ENCODE measurements at places on chromosomes 11 and 22.

- H3K27me3 ChIP-seq: no peaks in the 10 kb centered on the region
- H3K4me3 ChIP-seq: no peak overlapping the region
- peaks cover 23% of the 10 kb centered on the region for H3K4me1 ChIP-seq
- H3K36me3 ChIP-seq: no peaks in the 10 kb centered on the region
- no peak for DNase-seq
Measured at GRCh38 chr22:45053094-45053493, 43.3 kb upstream of the PHF21B start.

- no peaks in the 10 kb centered on the region for H3K36me3 ChIP-seq
- H3K27ac ChIP-seq: no peak overlapping the region
- no peaks in the 10 kb centered on the region for H3K27me3 ChIP-seq
- DNase-seq: no peak
Measured at GRCh38 chr22:27219036-27219435, 561.6 kb downstream of the MIAT start.

DNA sequence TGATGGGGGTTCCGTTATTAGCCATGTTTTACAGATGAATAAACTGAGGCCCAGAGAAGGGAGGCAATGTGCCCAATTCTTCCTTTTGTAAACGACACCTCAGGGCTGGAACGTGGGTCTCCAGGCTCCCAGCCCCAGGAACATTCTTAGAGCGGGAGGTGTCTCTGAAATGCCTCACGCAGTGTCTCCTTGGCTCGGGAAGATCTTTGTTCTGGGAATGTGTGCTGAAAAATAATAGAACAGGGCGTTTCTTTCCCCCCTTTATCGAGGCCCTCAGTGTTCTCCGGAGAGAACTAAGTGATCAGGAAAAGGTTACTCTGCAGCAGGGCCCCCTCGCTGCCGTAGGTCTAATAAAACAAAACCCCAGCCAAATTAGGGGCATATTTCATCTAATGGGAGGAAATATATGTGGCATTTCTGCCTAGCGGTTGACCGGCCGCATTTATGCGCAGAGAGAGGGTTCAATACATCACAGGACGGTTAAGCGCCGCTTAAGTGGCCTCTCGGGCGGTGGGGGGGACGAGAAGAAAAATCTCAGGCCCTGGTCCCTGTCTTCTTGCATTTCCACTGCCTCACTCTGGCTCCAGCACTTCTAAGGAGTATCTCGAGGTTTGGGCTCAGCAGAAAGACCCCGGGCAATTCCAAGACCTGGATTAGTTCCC, 564.3 kb downstream of the MN1 start:
- H3K27ac ChIP-seq: no peak overlapping the region
- DNase-seq: no peak
- H3K27me3 ChIP-seq: no peaks in the 10 kb centered on the region
- no peak overlapping the region for H3K4me3 ChIP-seq

GRCh38 chr11:130006929-130007328, 4.3 kb upstream of the PRDM10 start:
- no peaks in the 10 kb centered on the region for H3K4me1 ChIP-seq
- H3K36me3 ChIP-seq: no peaks in the 10 kb centered on the region
- no peaks in the 10 kb centered on the region for H3K27me3 ChIP-seq
- no peak overlapping the region for H3K4me3 ChIP-seq
- no peak for DNase-seq
- no peak overlapping the region for H3K27ac ChIP-seq

DNA sequence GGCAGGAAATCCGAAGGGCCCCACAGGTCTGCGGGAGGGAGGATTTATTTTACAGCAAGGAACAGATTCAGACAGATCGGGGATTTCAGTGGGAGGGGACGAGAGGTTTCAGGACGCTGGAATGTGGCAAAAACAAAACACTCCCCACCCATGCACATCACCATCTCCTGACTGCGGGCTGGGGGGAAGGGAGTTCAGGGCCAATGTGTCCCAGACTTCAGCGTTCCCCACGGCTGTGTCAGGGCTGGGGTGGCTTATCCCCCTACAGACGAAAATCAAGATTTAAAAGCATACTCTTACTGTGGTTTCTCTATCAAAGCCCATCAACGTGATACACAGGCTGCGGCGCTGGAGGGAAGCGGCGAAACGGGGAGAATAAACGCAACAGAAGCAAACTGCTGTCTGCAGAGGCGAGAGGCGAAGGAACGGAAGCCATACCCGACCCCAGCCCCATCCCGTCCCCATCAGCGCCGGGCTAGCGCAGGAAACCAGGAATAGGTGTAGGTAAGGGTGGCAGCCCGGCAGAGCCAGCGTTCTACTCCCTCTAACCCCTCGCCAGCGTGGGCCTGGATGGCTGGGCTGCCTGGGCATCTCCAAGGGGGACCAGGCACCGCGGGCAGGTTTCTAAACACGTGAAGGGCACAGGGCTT, 2.7 kb downstream of the TENM4 start:
- H3K4me1 ChIP-seq: peaks cover 19% of the 10 kb centered on the region
- peak overlapping the region; percentile 56 for H3K4me3 ChIP-seq
- peaks cover 67% of the 10 kb centered on the region for H3K27me3 ChIP-seq
- H3K36me3 ChIP-seq: no peaks in the 10 kb centered on the region
- DNase-seq: no peak
- H3K27ac ChIP-seq: no peak overlapping the region

DNA sequence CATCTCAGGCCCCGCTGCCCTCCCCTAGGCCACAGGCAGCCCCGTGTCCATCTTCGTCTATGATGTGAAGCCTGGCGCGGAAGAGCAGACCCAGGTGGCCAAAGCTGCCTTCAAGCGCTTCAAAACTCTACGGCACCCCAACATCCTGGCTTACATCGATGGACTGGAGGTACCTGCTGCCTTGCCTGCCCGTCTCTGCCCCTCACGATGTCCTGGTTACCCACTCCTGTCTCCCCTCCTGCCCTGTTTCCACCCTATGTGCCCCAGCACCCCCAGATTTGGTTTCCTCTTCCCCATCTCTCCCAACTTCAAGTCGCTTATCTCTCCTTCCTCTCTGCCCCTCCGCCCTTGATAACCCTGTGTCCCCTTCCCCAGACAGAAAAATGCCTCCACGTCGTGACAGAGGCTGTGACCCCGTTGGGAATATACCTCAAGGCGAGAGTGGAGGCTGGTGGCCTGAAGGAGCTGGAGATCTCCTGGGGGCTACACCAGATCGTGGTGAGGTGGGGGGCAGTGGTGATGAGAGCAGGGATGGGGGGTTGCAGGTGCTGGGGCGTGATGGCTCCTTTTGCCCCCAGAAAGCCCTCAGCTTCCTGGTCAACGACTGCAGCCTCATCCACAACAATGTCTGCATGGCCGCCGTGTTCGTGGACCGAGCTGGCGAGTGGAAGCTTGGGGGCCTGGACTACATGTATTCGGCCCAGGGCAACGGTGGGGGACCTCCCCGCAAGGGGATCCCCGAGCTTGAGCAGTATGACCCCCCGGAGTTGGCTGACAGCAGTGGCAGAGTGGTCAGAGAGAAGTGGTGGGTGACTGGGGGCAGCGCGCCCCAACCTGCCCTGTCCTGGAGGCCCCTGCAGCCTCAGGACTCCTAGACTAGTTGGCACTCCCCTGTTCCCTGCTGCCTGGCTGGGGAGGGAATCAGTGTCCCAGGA, 930 bp downstream of the SCYL1 start:
- no peaks in the 10 kb centered on the region for H3K36me3 ChIP-seq
- H3K4me1 ChIP-seq: peaks cover 6% of the 10 kb centered on the region
- no peak for DNase-seq
- H3K27ac ChIP-seq: no peak overlapping the region
- H3K4me3 ChIP-seq: peak overlapping the region; percentile 60
- H3K27me3 ChIP-seq: peaks cover 4% of the 10 kb centered on the region

GRCh38 chr11:65895482-65895981, 4.7 kb downstream of the FOSL1 start:
- no peak overlapping the region for H3K27ac ChIP-seq
- no peak for DNase-seq
- peaks cover 11% of the 10 kb centered on the region for H3K27me3 ChIP-seq
- peaks cover 5% of the 10 kb centered on the region for H3K4me1 ChIP-seq

DNA sequence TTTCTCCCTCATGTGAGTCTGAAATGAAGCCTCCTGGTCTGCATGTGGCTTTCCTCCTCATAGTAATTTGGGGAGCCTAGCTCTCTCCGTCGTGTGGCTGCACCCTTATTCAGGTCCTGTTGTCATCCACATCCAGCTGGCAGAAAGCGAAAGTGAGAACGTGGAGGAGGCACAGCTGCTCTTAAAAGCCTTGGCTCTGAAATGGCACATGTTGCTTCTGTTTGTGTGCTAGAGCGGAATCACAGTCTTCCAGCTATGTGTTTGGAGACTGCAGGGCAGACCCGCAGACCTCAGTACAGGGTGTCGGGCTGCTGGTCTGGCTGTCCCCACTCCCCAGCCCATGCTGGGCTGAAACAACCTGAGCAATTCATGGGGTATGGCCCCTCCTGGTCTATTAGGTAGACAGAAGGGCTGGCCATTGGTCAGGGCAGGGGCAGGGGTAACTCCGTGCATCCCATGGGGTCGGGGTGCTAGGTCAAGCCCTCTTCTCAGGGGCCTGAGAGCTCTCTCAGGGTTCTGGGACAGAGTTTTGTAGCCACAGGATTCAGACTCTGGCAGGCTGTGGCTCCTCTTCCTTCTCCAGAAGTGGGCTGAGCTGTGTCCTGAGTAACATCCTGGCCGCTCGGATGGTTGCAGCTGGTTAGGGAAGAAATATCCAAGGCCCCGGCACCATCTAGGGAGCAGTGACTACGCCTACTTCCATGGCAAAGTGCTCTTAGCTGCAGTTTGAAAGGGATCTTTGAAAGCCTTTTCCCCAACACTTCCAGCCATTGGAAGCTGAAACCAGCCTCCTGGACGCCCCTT, 50.6 kb downstream of the C11orf96 start:
- no peak overlapping the region for H3K4me3 ChIP-seq
- H3K4me1 ChIP-seq: peaks cover 5% of the 10 kb centered on the region
- H3K36me3 ChIP-seq: no peaks in the 10 kb centered on the region
- H3K27me3 ChIP-seq: no peaks in the 10 kb centered on the region
- H3K27ac ChIP-seq: no peak overlapping the region
